ENCODE measurements at places on chromosomes 5 and 9. TPM values are rescaled to one million over a fixed set of nuclear protein-coding genes. Genes with fewer than 3 reads are reported as not detected.

- H3K27me3 ChIP-seq = peaks cover 10% of the 10 kb centered on the region
- no peak overlapping the region for H3K4me3 ChIP-seq
These were observed 80.2 kb downstream of the KCNIP1 start for GRCh38 chr5:170584003-170584402.

DNA sequence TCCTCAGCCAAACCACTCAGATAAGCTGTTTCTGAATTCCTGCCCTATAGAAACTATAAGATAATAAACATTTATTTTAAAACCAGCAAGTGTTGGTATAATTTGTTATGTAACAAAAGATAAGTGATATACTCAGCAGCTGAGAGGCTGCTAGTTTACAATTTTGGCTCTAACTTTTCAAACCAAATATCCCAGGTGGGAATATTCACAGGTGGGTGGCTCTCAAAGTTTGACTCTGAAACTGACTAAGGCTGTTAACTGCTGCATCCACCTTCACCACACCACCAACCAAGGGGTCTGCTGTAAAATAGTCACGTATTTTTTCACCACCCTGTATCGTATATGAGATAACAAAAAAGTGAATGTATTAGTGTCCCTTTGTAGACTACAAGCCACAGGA lies 9.7 kb upstream of the ZNF366 start:
- peaks cover 12% of the 10 kb centered on the region for H3K4me1 ChIP-seq
- H3K27ac ChIP-seq = no peak overlapping the region
- no peak for DNase-seq
- H3K36me3 ChIP-seq = no peaks in the 10 kb centered on the region

- H3K27ac ChIP-seq = no peak overlapping the region
- no peak for DNase-seq
- H3K4me1 ChIP-seq = peaks cover 8% of the 10 kb centered on the region
- peaks cover 5% of the 10 kb centered on the region for H3K36me3 ChIP-seq
- no peak overlapping the region for H3K4me3 ChIP-seq
These were observed 70.5 kb upstream of the LRRTM2 start for GRCh38 chr5:138945421-138946240.

DNA sequence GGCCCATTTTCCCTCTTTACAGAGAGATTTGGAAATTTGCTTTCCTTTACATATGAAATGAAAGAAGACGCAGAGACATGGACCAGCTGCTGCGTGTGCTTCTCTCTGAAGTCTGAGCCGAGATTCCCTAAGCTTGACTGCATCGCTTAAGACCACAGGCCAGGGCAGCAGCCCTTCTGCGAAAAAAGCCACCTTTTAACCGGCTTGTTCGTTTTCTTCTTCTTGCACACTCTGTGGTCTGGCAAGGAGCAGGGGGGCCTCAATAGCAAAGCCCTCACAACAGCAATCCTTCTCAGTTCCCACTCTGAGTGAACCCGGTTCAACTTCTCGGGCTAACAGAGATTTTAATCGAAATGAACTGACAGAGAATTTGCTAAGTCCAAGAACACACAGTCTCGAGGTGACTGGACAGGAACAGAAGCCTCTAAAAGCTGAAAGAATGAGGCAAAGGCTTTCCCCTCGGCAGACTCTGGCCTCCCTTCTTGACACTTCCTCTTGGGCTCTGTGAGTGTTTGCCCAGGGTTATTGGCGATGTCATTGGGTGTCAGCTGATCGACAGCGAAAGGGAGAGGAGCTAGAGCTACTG lies 512.9 kb upstream of the KLF4 start:
- H3K36me3 ChIP-seq = no peaks in the 10 kb centered on the region
- H3K27me3 ChIP-seq = no peaks in the 10 kb centered on the region
- no peaks in the 10 kb centered on the region for H3K4me1 ChIP-seq
- H3K27ac ChIP-seq = peak overlapping the region; percentile 57
- DNase-seq = peak; percentile 88

GRCh38 chr9:109908459-109909390 lies 128.7 kb downstream of the PALM2AKAP2 start:
- H3K4me3 ChIP-seq = no peak overlapping the region
- no peak for DNase-seq
- H3K4me1 ChIP-seq = peaks cover 26% of the 10 kb centered on the region
- H3K27ac ChIP-seq = no peak overlapping the region
- no peaks in the 10 kb centered on the region for H3K36me3 ChIP-seq
- no peaks in the 10 kb centered on the region for H3K27me3 ChIP-seq

DNA sequence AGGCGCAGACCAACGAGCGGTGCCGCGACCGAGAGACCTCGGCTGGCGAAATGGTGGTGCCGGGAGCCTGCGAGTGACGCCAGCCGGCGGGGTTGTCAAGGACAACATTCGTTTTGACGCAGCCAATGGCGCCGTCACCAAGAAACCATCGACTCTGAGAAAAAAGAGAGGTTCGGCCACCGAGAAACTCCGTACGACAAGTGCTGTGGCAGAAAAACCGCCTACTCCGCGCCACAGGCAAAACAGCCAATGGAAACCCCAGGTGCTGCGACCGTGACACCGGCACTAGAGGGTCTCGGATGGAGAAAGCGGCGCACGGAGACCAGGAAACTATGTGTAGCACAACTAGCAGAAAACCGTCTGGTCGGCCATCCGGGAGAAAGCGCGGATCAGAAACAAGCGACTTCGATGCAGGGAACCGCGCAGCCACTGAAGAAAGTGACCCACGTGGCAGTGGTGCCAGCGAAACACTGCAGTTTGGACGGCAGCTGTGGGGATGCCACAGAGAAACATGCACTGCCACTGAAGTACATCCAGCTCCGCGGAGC lies 88.8 kb downstream of the ANXA2R start:
- peak overlapping the region; percentile 91 for H3K27ac ChIP-seq
- H3K4me3 ChIP-seq = peak overlapping the region; percentile 55
- peaks cover 100% of the 10 kb centered on the region for H3K27me3 ChIP-seq
- H3K4me1 ChIP-seq = peaks cover 18% of the 10 kb centered on the region
- DNase-seq = peak; percentile 70
- no peaks in the 10 kb centered on the region for H3K36me3 ChIP-seq

GRCh38 chr9:136075134-136075841 lies 19.8 kb downstream of the NACC2 start:
- H3K36me3 ChIP-seq = no peaks in the 10 kb centered on the region
- H3K4me3 ChIP-seq = no peak overlapping the region
- no peaks in the 10 kb centered on the region for H3K27me3 ChIP-seq
- no peak overlapping the region for H3K27ac ChIP-seq

- H3K27me3 ChIP-seq = no peaks in the 10 kb centered on the region
- H3K4me3 ChIP-seq = peak overlapping the region; percentile 63
- DNase-seq = no peak
- H3K27ac ChIP-seq = peak overlapping the region; percentile 78
- H3K36me3 ChIP-seq = peaks cover 3% of the 10 kb centered on the region
- peaks cover 36% of the 10 kb centered on the region for H3K4me1 ChIP-seq
These were observed 692 bp downstream of the PSAT1 start for GRCh38 chr9:78297672-78297961.

DNA sequence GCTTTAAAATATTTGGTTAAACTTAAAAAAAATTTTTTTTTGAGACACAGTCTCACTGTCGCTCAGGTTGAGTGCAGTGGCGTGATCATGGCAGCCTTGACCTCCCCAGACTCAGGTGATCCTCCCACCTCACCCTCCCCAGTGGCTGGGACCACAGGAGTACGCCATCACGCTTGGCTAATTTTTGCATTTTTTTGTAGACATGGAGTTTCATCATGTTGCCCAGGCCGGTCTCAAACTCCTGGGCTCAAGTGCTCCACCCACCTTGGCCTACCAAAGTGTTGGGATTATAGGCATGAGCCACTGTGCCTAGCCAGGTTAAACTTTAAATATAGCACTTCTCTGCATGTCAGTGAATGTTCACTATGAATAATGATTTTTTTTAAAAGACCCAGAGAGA lies 224.5 kb upstream of the RFX3 start:
- H3K27me3 ChIP-seq = no peaks in the 10 kb centered on the region
- H3K36me3 ChIP-seq = no peaks in the 10 kb centered on the region
- no peak for DNase-seq
- no peak overlapping the region for H3K27ac ChIP-seq
- H3K4me1 ChIP-seq = no peaks in the 10 kb centered on the region

GRCh38 chr9:98333703-98334582 lies 78.5 kb upstream of the TBC1D2 start:
- H3K36me3 ChIP-seq = no peaks in the 10 kb centered on the region
- H3K27me3 ChIP-seq = no peaks in the 10 kb centered on the region
- H3K27ac ChIP-seq = no peak overlapping the region
- no peak for DNase-seq
- no peak overlapping the region for H3K4me3 ChIP-seq
- no peaks in the 10 kb centered on the region for H3K4me1 ChIP-seq

DNA sequence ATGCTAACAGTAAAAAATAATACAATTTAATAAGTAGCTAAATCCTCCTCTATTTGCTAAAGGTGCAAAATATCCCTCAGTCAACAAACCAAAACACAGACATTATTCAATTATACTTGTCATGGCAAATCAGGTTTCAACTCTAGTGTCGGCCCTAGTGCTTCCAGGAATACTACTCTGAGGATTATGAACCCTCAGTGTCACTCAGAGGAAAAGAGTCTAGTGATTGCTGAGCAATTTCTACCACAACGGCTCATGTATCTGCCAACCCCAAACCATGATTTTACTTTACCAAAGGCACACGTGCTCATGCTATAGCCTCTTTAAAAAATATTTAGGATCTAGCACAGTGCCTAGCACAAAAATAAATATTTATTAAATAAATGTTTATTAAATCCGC lies 21.0 kb downstream of the RICTOR start:
- H3K27me3 ChIP-seq = no peaks in the 10 kb centered on the region
- no peak overlapping the region for H3K4me3 ChIP-seq
- no peak for DNase-seq
- H3K36me3 ChIP-seq = no peaks in the 10 kb centered on the region
- H3K27ac ChIP-seq = no peak overlapping the region
- peaks cover 60% of the 10 kb centered on the region for H3K4me1 ChIP-seq

GRCh38 chr5:59104400-59105127 lies 521.7 kb downstream of the RAB3C start:
- no peak overlapping the region for H3K4me3 ChIP-seq
- H3K36me3 ChIP-seq = no peaks in the 10 kb centered on the region
- no peak overlapping the region for H3K27ac ChIP-seq

DNA sequence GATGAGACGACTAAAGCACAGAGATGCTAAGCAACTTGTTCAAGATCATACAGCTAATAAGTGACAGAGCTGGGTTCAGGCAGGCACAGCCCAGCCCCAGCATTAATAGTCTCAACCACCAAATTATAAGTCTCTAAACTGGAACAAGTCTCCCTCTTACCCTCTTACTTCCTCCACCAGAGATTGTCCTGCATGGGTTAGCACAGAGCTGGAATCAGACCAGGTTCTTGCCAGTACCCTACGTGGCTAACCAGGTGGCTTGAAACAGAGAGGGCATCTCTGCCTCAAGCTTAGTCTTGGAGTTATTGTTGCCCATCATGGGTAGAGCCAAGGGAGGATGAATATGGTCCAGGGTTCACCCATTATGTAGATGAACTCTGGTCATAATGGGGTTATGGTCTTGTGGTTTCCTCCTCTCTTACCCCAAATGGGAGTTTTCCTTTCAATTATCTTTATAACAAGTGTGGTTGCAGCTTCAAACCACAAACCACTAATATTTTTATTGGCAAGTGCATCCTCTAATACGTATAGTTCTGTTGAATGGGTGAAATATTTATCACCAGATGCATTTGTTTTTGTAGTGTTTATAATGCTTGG lies 8.3 kb upstream of the XPA start:
- no peaks in the 10 kb centered on the region for H3K4me1 ChIP-seq

DNA sequence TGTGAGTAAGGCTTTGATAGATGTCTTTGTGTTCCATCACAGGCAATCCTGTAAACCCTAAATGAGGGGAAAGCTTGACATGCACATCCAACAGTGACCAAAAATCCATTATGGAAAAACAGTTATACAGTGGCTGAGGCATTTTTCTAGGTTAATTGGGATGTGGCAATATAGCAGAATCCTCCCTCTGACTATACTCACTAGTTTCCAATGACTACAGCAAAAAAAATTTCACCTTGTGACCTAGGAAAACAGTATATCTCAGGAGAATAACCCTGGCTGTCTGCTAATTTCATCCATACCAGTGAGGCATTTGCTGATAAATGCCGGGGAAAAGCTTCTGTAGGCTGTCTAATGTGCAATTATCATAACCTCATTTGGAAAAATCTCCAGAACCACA lies 49.9 kb upstream of the SNCAIP start:
- H3K27ac ChIP-seq = no peak overlapping the region
- DNase-seq = no peak
- no peaks in the 10 kb centered on the region for H3K27me3 ChIP-seq
- no peak overlapping the region for H3K4me3 ChIP-seq
- no peaks in the 10 kb centered on the region for H3K4me1 ChIP-seq

GRCh38 chr5:151770383-151771258 lies 1.1 kb upstream of the G3BP1 start:
- peak overlapping the region; percentile 93 for H3K27ac ChIP-seq
- peak overlapping the region; percentile 56 for H3K4me3 ChIP-seq
- peaks cover 34% of the 10 kb centered on the region for H3K4me1 ChIP-seq
- H3K27me3 ChIP-seq = no peaks in the 10 kb centered on the region

GRCh38 chr9:129934041-129934591 lies 98.9 kb downstream of the USP20 start:
- peak overlapping the region; percentile 78 for H3K27ac ChIP-seq
- DNase-seq = no peak
- no peaks in the 10 kb centered on the region for H3K27me3 ChIP-seq
- no peak overlapping the region for H3K4me3 ChIP-seq

DNA sequence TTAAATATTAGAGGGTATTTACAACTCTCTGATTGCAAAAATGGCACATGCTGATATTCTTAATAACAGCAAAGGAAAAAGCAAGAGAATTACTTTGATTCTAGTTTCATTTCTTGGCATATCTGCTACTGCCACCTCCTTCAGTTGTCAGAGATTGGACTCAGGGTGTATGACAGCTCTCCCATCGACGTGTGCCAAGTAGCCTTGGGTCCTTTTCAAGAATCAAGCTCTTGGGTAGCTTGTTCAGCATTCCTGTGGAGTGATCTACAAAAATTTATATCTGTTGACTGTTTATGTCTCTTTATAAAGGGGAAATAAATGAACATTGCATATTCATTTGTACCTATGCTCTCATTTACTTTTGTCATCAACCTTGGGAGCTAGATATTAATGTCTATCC lies 315.6 kb downstream of the PRR16 start:
- DNase-seq = no peak
- no peak overlapping the region for H3K27ac ChIP-seq
- H3K36me3 ChIP-seq = no peaks in the 10 kb centered on the region
- no peaks in the 10 kb centered on the region for H3K27me3 ChIP-seq

- H3K4me1 ChIP-seq = no peaks in the 10 kb centered on the region
- DNase-seq = peak; percentile 52
- H3K27me3 ChIP-seq = no peaks in the 10 kb centered on the region
These were observed 6.0 kb upstream of the PLAC8L1 start for GRCh38 chr5:146111409-146111808.

Gene PRR16
- 15.5 TPM for polyA plus RNA-seq

Gene IPO11
- polyA plus RNA-seq = 8.0 TPM

Gene CDC20B
- not detected for polyA plus RNA-seq

Gene SLC22A4
- polyA plus RNA-seq = 0.31 TPM

Data from stomach (tissue), 19 donors.